ENCODE measurements at places on chromosomes 6 and 20.

DNA sequence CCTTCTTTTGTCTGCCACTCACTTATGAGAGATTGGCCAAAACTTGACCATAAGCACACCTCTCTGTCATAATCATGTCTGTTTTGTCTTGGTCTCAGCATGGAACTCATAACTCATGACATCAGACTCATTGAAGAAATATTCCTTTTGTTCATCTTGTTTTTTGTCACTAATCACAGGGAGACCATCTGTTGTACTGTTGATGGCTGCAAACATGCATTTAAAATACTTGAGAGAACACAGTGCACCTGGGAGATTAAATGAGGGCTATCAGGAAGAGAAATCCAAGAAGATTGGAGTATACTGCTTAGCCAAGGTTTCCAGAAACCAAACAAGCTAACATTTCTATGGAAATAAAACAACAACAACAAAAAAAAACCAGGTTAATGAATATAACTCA, 689.7 kb downstream of the EPM2A start:
- no peak for DNase-seq

- DNase-seq: no peak
Measured at GRCh38 chr6:45504947-45505346, 127.2 kb upstream of the SUPT3H start.

- DNase-seq: no peak
Measured at GRCh38 chr6:118327237-118327636, 220.9 kb upstream of the PLN start.

DNA sequence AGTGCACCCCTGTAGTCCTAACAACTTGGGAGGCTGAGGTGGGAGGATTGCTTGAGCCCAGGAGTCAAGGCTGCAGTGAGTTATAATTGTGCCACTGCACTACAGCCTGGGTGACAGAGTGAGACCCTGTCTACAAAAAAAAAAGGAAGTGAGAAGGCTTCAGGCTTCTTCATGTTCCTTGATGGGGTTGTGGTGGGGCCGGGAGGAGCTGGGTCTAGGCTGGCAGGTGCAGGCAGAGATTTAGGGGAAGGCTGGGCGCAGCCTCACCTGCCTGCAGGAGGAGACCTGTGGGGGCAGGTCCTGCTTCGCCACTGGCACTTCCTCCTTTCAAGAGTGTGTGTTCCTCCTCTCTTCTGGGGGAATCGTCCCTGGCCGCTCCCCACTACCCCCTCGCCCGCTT, 63.9 kb downstream of the CHMP4B start:
- DNase-seq: no peak

DNA sequence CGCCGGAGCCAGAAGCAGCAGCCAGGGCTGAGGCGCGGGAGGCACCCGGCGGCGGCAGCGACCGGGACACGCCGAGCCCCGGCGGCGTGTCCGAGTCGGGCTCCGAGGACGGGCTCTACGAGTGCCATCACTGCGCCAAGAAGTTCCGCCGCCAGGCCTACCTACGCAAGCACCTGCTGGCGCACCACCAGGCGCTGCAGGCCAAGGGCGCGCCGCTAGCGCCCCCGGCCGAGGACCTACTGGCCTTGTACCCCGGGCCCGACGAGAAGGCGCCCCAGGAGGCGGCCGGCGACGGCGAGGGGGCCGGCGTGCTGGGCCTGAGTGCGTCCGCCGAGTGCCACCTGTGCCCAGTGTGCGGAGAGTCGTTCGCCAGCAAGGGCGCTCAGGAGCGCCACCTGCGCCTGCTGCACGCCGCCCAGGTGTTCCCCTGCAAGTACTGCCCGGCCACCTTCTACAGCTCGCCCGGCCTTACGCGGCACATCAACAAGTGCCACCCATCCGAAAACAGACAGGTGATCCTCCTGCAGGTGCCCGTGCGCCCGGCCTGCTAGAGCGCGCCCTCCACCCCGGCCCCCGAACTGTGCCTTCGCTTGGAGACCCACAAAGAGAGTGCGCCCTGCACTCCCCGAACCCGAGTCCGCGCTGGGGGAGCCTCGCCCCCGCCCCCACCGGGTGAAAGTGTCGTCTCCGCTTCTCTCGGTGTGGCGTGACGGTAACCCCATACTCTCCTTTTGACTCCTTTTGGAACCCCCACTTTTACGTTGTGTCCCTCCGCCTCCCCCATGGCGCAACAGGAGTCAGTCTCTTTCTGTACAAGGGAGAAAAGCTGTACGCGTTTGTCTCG, 1.6 kb downstream of the INSM1 start:
- DNase-seq: no peak

- DNase-seq: no peak
Measured at GRCh38 chr20:45792317-45793118, 764 bp downstream of the DNTTIP1 start.

GRCh38 chr6:169556758-169557548, 144.9 kb downstream of the WDR27 start:
- no peak for DNase-seq

GRCh38 chr6:73339340-73339739, 14.7 kb downstream of the DPPA5 start:
- DNase-seq: no peak

- DNase-seq: no peak
Measured at GRCh38 chr20:38248133-38248532, 12.4 kb downstream of the KIAA1755 start.

- DNase-seq: no peak
Measured at GRCh38 chr20:55533632-55534031, 471.7 kb downstream of the CBLN4 start.

GRCh38 chr6:163588220-163588919, 173.9 kb downstream of the QKI start:
- DNase-seq: no peak

DNA sequence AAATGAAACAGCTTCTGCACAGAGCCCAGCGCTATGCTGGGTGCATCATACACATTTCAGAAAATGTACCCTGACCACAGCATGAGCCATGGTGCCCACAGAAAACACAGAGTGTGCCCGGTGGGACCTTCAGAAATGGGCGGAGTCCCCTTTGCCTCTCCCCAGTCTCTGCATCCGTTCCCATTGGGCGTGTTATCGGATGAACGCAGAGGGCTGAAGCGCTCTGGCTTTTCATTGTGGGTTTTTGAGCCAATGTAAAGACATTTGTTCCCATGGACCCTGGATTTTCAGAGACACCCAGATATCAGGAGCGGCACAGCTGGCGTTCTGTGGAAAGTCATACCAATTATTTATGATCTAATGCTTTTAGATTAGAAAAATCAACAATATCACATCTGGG, 99.8 kb downstream of the DACT2 start:
- no peak for DNase-seq

GRCh38 chr6:129353067-129353466, 356.9 kb downstream of the ARHGAP18 start:
- DNase-seq: no peak

- no peak for DNase-seq
Measured at GRCh38 chr6:27157459-27158315, 89.8 kb upstream of the PRSS16 start.

GRCh38 chr20:36951198-36951978, at the start of gene SAMHD1:
SAMHD1 (minus strand) TSS chr20:36951708; CDS start chr20:36951643, 65 bp downstream.
- DNase-seq: peak; percentile 93

DNA sequence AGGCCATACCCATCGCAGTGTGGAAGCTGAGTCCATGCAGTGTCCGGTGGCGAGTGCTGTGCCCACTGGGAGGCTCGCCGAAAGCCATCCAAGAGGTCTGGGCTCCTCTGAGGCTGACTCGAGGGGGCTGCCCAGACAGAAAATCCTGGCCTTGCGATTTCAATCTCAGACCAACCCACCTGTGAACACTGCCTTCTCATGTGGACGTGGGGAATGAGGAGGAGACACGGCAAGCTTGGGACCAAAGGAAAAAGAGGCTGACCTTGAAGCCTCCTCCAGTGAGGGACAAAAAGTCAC, 157.2 kb upstream of the AFDN start:
- no peak for DNase-seq

DNA sequence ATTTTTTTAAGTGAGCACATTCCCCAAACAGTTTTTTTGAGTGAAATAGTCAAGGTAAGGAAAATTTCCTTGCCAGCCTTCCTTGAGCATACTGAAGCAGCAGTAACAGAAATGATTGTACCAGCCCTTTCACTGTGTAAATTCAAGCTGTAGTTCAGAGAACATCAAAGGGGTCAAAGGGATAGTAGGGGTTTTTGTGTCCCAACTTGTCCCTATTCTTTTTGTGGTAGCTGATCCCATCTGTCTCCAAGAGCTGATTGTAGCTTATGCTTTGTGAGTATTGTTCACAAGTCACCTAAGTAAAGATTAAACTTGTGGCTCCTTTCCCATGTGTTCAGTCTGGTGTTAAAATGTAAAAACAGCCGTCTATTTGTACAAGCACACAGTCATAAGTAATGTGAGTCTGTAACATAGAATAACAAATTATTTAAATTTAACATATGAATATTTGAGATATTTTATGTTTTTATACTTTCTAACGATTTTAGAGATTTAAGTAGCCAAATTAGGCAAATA, 185.0 kb downstream of the CENPW start:
- DNase-seq: no peak

- DNase-seq: no peak
Measured at GRCh38 chr6:7978736-7979135, 68.1 kb upstream of the TXNDC5 start.

DNA sequence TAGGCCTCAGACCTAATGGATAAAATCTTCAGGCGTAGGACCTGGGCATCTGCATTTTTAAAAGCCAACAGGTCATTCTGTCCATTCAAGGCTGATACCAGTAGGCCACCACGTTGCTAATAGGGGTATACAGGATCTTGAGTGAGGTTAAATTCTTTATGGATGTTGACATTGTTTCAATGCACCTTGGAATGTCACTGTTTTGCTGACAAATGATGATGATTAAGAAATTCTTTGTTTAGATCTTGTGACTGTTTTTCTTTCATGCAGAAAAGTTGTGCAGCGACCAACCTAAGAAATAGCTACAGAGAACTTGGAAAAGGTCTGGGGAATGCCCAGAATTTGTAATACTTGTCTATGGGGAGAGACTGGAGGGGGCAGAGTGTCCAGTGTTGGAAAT, 101.1 kb upstream of the CLDN20 start:
- DNase-seq: no peak

GRCh38 chr6:137351890-137352289, 132.7 kb upstream of the IFNGR1 start:
- DNase-seq: no peak

DNA sequence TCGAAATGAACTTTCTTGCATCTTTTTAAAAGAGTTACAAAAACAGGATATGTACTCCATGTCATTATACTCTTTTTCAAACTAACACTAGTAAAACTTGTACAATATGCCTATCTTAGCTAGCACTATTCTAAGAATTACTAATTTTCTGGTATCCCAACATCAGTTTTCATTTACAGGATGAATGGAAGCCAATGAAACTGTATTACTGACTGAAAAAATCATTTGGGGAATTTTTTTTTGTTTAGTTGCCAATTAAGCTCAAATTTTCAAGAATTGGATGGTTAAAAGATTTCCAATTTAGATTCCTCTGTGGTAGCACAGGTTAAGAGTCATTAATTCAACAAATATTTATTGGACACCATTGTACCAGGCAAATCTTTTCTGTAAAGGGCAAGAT, 30.7 kb downstream of the TASP1 start:
- DNase-seq: no peak

Data from ascending aorta (tissue), 2 donors.